Suppressor macrophage treated with lipopolysaccharide for 4 hours (primary cell): ENCODE measurements at places on chromosomes 1 and 21.

DNA sequence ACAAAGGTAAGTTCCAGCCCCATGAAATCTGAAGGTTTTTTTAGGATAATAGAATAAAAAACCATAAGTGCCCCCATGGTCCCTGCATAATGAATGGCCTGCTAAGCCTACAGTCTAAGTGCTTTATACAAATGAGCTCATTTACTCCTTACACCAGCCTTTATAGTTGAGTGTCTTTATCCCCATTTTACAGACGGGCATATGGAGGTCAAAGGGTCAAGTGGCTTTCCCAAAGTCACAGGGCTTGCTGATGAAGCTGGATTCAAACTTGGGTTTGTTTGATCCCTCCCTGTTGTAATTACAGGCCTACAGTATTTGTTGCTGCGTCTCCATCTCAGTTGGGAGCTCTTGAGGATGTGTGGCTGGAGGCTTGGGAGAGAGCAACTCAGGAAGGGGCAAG, 28.3 kb upstream of the ARHGEF10L start:
- no peak for DNase-seq

DNA sequence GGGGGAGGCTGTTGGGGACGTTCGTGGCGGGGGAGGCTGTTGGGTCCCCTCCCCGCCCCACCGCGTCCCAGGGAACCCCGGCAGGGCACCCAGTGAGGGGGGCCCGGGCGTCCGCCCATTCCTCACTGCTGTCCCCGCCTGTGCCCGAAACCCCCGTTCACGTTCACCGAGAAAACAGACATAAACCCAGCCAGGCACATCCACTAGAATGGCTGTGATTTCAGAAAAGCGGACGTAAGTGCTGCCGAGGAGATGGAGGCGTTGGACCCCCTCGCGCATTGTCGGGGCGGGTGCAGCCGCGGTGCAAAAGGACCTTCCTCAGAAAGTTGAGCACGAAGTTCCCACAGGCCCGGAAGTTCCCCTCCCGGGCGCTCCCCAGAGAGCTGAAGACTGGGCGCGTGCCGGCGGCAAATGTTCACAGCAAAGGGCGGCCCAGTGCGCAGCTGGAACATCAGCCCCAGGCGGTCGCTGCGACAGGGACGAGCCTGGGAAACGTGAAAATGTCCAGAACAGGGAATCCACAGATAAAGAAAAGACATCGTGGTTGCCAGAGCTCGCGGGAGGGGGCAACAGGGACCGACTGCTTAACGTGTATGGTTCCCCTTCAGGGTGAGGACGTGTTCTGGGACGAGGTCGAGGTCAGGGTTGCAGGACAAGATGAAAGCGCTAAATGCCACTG, 18.5 kb upstream of the SAMD11 start:
- peak; percentile 52 for DNase-seq

DNA sequence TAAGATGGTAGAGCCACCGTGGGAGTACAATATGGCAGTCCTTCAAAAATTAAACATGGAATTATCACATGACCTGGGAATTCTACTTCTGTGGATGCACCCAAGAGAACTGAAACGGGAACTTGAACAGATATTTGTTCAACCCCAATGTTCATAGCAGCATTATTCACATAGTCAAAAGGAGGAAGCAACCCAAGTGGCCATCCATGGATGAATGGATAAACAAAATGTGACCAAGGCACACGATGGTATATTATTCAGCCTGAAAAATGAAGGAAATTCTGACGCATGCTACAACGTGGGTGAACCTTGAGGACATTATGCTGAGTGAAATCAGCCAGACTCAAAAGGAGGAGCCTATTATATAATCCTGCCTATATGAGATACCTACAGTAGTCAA, 22.8 kb upstream of the LAPTM5 start:
- peak; percentile 94 for DNase-seq

- DNase-seq = peak; percentile 67
Observed at GRCh38 chr1:223183268-223183862, 40.3 kb upstream of the TLR5 start.

DNA sequence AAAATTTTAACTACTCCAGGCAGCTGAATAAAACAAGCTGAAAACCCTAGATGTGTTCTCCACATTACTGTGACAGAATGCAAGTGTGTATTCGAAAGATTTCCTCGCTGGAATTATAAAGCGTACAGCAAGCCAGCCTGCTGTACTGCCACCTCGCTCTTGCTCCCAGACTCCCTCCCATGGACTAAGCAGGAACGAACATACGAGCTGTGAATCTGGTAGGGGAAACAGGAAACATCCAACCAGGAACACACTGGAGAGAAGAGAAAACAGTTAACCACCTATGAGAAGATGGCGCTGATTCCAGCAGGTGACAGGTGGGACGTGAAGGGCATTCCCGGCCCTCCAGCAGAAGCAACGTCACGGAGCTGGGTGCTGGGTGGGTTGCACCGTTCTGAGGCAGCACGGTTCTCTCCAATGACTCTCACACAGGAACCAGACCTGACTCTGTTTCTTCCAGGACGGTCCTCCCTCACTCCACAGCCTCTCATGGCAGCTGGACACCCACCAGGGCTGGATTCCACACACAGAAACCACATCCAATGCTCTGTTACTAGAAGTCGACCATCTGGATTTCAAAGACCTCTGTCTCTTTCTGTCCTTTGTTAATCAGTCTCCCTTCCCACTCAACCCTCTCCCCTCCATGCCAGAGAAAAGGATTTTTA, 219.2 kb downstream of the RERE start:
- DNase-seq = no peak

DNA sequence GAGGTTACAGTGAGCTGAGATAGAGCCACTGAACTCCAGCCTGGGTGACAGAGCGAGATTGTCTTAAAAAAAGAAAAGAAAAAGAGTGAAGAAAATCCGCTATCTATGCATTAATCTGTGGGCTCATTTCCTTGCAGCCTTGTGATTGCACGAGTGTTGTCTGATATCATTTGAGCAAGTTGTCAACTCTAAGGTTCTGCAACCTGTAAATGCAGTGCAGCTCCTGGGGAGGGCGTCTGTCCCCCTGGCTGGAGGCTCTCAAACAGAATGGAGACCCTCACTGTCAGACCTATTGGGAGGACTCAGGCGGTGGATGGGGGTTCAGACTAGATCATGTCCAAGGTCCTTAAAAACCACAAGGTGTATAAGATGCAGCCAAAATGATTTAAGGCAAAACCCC, 6.2 kb downstream of the CORT start:
- no peak for DNase-seq

DNA sequence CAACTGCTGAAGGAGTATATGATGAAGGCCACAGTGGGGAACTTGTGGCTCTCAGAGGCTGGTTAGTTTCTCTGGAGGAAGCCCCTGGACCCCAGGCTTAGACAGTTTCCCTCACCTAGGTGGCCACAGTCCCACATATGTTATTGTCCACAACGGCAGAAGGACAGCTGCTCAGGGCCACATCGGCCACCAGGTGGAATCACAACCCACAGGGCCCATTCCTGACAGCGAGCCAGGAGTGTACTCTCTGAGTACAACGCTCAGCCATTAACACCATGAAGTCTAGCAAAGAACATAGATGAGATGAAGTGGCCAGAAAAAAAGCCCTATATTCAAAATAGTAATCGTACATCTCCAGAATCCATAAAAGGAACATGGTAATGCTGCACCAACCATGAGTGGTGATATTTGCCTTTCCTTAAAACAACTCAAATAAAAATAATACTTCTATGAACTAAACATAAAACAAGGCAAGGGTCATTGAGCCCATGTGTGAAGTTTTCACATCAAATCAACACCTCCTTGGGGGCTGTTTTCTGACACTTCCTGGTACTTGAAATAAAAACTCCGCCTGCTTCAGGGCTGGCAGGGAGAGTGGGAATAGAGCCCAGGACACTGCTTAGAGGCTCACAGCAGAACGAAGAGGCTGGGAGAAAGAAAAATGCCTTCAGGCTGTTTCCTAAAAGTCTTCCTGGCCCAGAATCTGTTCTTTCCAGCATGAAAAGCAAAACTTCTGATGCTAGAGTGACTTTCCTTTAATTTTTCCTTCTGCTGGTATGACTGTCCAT, 383.3 kb downstream of the HHAT start:
- DNase-seq = no peak

DNA sequence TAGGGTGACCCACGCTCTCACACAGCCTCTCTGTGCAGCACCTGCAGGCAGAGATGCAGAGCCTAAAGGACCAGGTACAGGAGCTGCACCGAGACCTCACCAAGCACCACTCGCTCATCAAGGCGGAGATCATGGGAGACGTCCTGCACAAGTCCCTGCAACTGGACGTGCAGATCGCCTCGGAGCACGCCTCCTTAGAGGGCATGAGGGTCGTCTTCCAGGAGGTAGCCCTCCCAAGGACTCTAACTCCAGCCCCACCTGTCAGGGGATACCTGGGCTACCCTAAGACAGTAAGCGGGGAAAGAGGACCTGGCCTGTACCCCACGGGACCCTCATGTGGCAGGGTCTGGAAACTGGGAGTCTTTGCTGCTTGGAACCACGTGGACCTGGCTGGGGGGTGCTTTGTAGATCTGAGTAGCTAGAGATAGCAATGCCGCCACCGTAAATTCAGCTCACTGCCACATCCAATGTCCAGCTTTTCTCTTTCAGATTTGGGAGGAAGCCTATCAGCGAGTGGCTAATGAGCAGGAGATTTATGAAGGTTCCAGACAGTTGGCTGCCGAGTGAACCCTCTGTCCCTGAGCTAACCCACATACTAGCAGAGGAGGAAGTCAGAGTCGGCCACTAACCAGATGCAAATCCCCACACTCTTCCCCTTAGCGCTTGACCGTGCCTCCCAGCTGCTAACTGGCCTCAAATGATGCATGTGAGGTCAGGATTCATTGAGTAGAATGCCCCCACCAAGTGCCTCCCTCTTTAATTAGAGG, 6.5 kb downstream of the RNF207 start:
- DNase-seq = no peak

- no peak for DNase-seq
Observed at GRCh38 chr1:101667761-101668160, 329.0 kb downstream of the OLFM3 start.

GRCh38 chr1:157170677-157171515, 32.7 kb upstream of the ETV3 start:
- peak; percentile 68 for DNase-seq

GRCh38 chr21:31343680-31344480, at the start of gene TIAM1:
TSS of gene TIAM1 (minus strand) at chr21:31344261. CDS start at chr21:31266972, 77,289 bp downstream.
- peak; percentile 96 for DNase-seq

DNA sequence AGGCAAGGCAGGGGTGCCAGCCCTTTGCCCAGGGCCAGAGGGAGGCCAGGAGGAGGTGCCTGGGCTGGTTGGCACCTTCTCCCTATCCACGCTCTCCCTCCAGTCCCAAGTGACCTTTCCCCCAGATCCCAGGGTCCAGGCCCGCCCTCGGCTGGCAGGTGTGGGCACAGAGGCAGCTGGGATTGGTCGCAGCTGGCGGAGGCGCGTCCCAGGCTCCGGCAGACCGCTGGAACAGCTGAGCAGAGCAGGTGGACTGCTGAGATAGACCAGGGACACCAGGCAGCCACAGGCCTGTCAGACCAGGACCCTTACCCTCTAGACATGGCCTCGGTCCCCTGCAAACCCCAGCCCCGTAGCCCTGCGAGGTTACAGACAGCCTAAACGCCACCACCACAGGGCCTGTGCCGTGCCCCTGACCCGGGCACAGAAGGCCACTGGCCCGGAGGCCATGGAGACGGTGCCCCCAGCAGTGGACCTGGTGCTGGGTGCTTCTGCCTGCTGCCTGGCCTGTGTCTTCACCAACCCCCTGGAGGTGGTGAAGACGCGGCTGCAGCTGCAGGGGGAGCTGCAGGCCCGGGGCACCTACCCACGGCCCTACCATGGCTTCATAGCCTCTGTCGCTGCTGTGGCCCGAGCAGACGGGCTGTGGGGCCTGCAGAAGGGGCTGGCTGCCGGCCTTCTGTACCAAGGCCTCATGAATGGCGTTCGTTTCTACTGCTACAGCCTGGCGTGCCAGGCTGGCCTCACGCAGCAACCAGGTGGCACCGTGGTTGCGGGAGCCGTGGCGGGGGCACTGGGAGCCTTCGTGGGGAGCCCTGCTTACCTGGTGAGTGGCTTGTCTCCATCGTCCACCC, at the start of gene SLC25A34:
Gene SLC25A34, plus strand, starts transcription at position 221 of the 854 bp plus-strand sequence. Its CDS starts 228 bp downstream, at position 449.
- no peak for DNase-seq

GRCh38 chr1:170511038-170511437, 20.9 kb upstream of the GORAB start:
- DNase-seq = no peak

DNA sequence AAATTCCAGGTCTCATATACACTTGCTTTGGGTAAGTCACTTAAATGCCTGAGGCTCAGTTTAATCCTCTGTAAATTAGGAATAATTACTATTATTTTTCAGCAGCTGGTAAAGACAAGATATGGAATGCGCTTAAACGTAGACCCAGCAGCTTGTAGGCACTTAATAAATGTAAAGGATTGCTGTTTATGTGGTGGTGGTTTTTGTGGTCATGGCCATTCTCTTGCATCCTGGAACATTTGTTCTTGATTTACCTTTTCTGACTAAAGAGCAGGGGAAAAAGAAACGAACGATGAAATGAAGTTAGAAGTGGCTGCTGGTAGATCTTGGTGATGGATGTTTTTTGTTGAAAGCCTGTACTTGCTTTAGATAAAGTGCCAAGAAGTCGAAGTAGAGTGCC, 195.0 kb upstream of the FOXD3 start:
- DNase-seq = no peak

DNA sequence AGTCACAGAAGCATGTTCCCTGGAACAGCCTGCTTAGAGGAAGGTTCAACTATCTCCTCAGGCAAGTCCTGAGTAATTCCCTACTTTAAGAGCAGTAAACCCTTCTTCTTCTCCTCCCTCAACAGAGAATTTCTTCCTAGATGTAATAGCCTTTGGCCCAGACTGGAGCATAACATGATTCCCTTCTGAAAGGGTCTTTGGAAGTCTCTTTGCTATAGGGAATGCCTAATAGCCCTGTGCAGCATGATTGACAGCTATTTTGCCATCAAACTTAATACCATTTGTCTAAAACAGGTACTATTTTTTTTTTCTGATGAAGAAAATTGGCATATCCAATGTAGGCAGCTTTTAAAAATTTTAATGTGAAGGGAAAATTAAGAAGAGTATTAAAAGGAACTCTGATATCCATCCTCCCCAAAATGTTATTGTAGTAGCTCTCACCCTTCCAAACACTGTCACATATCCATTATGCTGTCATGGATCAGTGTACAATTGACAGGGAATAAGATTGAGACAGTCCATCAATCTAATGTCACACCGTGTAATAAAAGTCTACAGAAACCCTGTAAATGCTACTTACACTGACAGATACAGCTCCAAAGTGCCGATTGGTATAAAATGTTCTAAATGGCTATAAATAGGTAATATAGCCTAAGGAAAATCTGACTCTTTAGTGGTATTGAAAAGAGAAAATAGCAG, 884.6 kb downstream of the TTLL7 start:
- DNase-seq = no peak
